CD8-positive, alpha-beta memory T cell (primary cell): ENCODE measurements at places on chromosomes 6 and 20.

DNA sequence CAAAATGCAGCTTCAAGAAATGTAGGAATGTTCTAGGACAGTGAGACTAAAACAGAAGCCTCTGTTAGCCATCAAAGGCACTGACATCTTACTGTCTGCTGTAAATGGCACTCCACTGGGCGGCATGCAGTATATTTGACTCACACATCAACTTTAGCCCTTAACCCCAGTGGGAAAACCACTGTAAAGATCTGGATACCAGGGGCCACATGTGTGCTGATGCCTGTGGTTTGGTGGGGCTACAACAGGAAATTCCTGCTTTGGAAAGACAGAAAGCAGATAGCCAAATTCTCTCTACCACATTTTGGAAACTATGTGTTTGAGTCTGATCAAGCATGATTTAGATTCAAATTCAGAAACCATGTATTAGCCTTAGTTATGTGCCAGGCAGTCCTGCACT lies 4.3 kb downstream of the PFDN4 start:
- DNase-seq: no peak
- H3K4me3 ChIP-seq: no peak overlapping the region
- peaks cover 10% of the 10 kb centered on the region for H3K36me3 ChIP-seq
- H3K27ac ChIP-seq: no peak overlapping the region
- no peaks in the 10 kb centered on the region for H3K27me3 ChIP-seq

DNA sequence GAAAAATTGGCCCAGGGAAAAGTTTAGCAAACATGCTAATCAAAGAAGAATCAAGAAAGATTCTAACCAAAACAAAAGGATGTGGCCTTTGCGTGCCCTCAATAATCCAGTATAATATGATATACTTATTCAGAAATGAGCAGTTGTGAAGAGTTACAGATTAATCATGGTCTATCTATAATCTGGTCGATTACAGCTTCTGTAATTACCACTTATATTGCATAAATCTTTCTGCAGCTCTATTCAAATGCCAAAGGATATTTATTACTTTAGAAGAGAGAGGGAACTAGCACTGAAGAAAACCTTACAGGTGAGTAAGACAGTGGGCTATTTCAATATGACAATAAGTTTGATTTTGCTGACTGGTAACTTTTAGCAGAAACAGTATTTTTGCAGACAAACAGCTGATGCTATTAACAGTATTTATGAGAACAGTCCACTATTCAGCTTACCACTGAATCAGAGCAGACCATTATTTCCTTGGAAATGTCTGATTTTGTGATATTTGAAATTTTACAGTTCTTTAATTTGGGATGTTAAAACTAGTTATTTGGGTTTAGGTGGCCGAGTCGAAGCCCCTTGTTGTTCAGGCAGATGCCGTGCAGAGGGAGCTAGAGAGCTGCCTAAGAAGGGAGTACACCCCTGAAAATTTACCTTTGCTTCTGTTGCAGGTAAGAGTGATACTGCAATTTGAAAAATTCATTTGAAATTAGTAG lies 92.2 kb downstream of the CEP57L1 start:
- no peaks in the 10 kb centered on the region for H3K36me3 ChIP-seq
- no peaks in the 10 kb centered on the region for H3K4me1 ChIP-seq
- no peak overlapping the region for H3K27ac ChIP-seq
- H3K4me3 ChIP-seq: no peak overlapping the region

GRCh38 chr6:114707081-114707620 lies 364.3 kb upstream of the HS3ST5 start:
- H3K27me3 ChIP-seq: no peaks in the 10 kb centered on the region
- DNase-seq: no peak
- no peak overlapping the region for H3K4me3 ChIP-seq

DNA sequence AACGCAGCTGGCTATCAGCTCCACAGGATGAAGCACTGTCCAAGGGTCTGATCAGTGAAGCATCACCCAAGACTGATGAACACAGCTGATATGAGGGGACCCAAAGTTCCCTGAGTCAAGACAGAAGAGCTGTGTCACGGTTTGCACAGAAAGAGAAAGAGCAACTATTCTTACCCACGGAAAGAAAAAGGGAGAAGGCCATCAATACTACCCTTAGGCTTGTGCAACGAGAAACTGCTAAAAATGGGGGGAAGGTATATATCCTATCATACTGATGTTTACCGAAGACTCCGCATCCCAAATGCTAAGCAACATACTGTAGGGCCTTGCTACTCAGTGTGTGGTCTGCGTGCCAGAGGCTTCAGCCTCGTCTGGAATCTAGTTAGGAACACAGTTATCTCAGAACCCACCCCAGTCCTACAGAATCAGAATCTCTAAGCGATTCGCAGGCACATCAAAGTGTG lies 665 bp downstream of the FASTKD5 start:
- peak overlapping the region; percentile 75 for H3K4me3 ChIP-seq
- H3K4me1 ChIP-seq: peaks cover 36% of the 10 kb centered on the region
- no peaks in the 10 kb centered on the region for H3K27me3 ChIP-seq
- no peaks in the 10 kb centered on the region for H3K36me3 ChIP-seq

DNA sequence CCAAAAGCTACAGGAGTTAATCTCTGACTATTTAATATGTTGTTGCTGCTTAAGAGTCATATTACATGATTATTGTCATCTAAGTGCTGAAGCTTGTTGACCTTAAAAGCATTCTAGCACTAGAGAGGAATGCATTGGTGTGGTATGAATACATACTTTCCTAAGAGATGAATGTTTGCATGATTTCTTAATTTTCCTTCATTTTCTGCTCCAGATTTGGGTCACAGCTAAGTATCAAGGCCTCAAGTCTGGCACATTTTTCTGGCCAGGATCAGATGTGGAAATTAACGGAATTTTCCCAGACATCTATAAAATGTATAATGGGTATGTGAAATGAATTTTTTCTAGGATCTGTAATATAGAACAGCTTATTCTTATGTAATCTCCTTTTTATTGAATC lies 53.6 kb downstream of the ENPP1 start:
- H3K4me1 ChIP-seq: no peaks in the 10 kb centered on the region
- H3K4me3 ChIP-seq: no peak overlapping the region
- H3K27ac ChIP-seq: no peak overlapping the region
- DNase-seq: no peak
- no peaks in the 10 kb centered on the region for H3K27me3 ChIP-seq

DNA sequence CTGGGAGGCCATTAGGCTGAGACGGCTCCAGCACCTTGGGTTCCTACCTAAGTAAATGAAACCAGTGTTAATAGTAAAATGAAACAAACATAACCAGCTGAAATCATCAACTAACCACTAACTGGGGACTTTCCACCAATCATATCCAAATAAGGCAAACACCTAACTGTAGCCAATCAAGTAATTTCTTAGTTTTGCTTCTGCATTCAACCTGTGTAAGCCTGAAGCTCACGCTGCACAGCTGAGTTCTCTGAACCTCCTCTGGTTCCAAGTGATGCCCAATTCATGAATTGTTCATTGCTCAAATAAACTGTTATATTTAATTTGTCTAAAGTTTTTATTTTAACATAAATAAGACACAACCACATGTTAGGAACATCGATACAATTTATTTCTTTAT lies 22.5 kb downstream of the KLHL32 start:
- no peaks in the 10 kb centered on the region for H3K27me3 ChIP-seq
- H3K4me1 ChIP-seq: no peaks in the 10 kb centered on the region
- no peak for DNase-seq
- H3K36me3 ChIP-seq: no peaks in the 10 kb centered on the region
- no peak overlapping the region for H3K4me3 ChIP-seq
- H3K27ac ChIP-seq: no peak overlapping the region
